Vagina (tissue), 2 donors: ENCODE measurements at places on chromosomes 5 and 9.

DNA sequence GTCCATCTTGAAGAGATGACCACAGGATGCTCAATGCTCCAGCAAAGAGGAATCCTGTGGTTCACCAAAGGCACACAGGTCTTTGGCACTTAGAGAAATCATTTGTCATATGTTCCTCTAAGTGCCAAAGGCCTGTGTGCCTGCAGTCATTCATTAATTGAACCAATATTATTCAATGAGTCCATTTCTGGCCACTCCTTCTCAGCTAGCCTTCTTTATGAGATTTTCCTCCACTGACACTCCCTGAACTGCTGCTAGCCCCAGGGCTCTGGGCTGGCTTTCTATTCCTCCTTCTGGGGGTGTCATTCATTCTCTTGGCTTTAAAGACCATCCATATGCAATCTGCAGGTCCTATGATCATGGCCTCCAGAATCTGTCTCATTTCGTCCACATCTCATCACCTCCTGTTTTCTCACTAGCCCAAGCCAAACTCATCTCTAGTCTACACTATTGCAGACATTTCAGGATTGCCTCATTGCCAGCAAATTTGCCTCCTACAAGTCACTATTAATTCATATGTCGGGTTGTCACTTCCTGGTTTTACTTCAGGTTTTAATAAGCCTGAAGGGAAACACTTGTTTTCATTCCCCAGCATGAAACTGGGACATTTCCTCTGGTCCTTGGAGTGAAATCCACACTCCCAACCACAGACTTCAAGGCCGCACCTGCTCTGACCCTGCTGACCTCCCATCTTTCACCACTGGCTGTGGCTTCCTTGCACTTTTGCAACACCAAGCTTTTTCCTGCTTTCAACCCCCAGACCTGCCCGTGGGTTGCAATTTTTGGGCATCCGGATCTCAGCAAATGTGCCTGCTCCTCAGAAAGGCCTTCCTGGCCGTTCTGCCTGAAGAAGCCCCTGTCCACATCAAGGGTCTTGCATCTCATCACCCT, 35.1 kb downstream of the KCNIP1 start:
- DNase-seq: no peak

- no peak for DNase-seq
Observed at GRCh38 chr9:92661127-92661526, 8.8 kb downstream of the IPPK start.

- DNase-seq: no peak
Observed at GRCh38 chr9:31388660-31389059, 995.8 kb upstream of the ACO1 start.

- DNase-seq: no peak
Observed at GRCh38 chr5:7904170-7904569, 35.2 kb downstream of the MTRR start.

DNA sequence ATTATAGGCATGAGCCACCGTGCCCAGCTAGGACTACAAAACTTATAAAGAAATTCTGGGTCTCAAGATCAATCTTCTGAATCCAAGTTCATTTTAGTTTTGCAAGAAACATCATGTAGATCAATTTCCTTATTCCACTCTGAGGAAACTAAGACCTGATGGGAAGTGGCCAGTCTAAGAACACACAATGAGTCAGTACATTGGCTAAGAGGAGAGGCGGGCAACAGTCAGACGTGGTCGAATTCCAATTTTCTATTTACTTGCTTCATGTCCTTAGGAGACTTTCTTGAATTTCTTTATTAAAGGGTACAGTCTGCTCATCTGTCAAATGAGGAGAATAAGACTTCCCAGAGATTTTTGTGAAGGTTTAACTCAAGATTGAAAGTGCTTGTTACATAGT, 432.1 kb upstream of the BRINP1 start:
- no peak for DNase-seq

DNA sequence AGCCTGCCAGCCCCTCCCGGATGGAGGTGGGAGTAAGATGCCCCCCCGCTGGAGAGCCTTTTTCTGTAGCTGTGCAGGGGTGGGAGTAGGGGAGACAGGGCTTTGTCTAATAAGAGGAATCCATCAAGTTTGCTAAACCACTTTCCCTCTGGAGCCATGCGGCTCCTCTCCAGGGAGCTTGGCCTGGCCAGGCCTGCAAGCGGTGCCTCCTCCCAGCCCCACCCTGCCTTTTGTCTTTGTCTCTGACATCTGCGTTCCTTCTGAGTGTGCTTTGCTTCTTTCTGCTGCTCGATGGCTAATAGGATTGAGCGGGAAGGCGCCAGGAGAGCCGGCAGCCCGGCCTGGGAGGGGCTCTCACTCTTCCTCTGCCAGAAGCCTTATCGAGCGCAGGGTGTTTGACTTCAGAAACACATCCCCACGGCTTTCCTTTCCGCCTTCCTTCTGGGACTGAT, 26.7 kb upstream of the FCN1 start:
- no peak for DNase-seq

DNA sequence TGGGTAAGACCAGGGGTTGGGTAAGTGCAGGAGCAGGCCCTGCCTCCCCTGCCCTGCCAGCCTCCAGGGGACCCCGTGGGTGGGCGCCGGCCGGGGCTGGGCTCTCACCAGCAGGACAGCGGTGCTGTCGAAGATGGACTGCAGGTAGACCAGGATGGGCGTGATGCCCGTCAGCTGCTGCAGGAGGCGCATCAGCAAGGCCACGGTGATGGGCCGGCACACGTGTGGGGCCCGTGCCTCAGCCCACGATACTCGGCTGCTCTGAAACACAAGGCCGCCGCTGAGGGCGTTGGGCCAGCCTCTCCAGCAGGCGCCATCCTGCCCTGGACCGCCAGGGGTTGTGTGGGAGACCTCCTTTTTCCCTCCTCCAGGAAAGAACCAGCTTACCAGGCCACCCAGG, 4.0 kb downstream of the SLC2A6 start:
- DNase-seq: no peak

DNA sequence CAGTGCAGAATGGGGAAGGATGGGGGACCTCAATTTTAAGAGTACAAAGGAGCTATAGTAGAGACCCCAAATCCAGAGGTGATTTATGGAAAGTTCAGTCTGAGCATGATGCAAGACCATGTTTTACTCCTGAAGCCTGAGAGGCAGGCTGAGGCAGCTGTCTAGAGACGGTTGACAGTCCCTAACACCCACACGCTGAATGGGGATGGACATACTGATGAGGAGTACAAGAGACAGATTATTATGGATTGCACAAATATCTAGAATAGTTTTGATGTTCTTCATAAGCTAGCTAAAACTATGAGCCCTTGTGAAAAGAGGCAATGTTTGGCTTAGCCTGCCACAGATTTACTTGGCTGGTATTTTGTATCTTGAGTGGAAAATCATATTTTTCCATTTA, 64.5 kb downstream of the PRR16 start:
- DNase-seq: no peak

- no peak for DNase-seq
Observed at GRCh38 chr5:179060116-179061008, at the start of gene ZNF354C. ZNF354C (plus strand) TSS chr5:179060373; CDS start chr5:179062069, 1,696 bp downstream.

DNA sequence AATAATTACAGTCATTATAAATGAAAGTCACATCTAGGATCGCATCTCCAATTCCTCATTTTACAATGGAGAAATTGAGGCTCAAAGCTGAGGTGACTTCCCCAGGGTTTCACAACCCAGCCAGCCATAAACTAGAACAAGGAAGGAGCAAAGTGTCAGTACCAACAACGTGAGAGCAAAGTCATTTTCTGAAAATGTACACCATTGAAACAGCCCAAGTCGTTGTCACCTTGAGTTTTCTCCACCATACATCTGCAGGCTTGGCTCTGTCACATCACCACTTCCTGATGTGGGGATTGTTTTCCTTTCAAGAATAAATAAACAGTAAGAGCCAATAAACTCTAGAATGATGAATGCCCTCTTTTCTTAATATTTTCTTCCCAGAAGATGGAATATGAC, 184.5 kb upstream of the PTGER4 start:
- DNase-seq: no peak

DNA sequence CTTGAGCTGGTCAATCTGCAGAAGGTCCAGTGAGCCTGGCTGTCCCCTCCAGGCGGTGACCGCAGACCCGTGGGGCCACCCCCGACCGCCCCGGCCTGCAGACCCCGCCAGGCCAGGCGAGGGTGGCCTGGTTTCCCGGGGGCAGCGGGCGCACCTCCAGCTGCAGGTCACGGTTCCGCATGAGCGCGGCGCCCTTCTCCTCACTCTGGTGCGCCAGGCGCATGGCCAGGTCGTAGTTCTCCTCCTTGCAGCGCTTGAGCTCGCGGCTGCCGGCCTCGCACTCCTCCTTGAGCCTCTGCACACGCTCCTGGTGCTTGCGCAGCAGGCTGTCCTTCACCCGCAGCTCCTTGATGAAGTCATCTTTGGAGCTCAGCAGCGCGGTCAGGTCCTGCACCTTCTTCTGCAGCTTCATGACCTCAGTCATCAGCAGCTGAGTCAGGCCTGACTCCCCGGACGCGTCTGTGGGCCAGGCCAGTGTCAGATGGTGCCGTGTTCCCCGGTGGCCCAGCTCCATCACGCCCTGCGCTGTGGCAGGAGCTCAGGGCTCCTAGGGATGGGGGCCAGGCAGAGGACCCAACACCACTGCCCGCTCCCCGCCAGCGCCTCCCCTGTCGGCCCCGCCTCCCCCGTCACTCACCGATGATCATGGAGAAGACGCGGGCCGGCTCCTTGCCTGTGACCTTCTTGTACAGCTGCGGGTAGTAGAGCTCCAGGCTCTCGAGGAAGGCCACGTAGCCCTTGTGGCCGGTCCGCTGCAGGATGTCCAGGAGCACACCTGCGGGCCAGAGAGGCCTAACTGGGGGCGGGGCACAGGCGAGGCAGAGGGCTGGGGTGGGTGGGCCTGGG, 2.6 kb downstream of the CARD9 start:
- DNase-seq: no peak

DNA sequence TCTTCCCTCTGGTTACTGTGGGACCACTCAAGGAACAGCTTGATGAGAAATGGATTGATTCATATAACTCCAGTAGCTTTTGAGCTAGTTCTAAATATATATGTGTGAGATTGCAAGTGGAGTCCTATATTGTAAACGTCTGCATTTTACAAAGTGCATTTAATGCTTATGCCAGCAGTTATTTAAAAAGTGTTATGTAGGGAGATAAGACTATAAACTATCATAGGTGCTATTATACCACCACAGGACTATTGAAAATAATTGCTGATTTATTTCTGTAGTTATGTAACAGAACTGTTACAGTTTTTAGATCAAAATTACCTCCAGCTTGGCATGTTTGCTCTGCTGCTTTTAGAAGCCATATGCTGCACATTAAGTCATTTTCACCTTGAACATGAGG, 36.2 kb downstream of the PTCD2 start:
- no peak for DNase-seq

DNA sequence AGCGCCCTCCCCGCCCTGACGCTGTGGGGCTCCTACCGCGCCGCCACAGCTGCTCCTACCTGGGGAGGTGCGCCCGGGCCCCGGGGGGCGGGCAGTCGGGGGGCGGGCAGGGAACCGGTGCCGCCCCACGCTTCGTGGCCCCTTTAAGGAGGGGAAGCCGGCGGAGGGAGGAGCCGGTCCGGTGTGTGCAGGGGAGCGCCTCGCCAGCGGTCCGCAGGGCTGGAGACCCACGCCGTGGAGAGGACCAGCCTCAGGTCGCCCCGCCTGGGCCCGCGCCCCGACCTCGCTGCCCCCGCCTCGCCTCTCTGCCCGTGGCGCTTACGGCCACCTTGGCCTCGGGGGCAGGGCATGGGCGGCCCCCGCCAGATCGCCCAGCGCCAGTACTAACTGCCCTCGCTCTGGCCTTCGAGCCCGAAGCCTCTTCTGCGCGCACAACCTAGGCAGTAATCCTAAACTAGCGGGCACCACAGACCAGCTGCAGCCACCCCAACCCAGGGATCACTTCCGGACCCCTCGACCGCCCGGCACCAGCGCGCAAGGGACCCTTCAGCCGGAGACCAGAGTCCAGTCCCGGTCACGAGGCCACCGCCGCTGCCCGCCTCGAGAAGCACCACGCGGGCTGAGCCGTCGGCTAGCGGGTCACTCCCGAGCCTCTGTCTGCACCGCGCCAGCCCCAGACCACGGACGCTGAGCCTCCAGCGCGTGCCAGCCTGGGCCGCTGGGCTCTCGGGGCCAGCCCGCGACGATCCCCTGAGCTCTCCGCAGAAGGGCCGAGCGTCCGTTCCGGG, at the start of gene FOXE1:
Gene FOXE1, plus strand, starts transcription at position 171 of the 788 bp plus-strand sequence. CDS start 689 bp downstream, outside the sequence.
- DNase-seq: no peak

DNA sequence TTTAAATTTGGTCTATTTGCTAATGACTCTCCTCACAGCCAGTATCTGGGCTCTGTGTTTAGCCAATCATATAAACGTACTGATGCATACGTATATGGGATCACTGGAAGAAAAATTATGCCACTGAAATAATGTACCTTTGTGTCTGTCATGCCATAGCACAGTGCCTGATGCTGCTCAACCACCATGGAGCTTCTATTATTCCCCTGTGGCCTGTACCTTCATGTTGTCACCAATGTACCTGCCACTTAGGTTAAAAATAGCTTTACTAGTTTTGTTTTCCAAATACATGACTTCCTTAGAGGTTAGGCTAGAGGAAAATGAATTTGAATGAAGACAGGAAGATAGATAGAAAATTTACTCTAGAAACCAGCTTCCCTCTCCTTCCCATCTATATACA, 34.6 kb downstream of the HACD4 start:
- no peak for DNase-seq

DNA sequence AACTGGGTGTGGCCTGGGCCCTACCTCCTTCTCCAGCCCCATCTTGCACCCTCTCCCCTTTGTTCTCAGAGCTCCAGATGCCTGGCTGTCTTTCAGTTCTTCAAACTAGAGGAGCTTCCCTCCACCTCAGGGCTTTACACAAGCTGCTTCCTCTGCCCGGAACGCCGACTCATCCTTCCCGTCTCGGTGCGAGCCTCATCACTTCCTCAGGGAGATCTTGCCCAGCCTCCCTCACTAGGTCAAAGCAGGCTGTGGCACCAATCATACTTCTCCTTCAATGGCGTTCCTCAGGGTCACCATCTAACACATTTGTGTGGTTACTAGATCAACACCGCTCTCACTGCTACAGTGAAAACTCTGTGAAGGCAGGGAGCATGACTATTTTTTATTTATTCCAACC, 56.2 kb upstream of the ZSWIM6 start:
- DNase-seq: no peak

- DNase-seq: no peak
Observed at GRCh38 chr5:173882632-173883031, 5.5 kb upstream of the CPEB4 start.

DNA sequence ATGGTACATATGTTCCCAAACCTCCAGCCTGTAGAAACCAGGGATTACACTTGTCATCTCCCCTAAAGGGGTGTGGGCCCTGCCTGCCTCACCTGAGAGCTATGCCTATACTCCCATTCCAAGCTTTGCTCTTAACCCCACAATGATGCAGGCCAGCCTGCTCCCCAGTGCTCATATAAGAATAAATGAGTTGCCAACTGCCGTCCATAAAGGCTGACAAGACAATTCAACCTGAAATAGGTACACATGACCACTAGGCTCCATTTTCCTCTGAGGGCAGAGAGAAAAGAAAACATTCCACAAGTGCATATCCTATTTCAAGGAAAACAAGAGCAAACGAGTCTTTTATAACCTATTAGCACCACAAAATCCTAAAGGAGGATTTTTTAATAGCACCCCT, 28.4 kb downstream of the SKP1 start:
- DNase-seq: no peak

DNA sequence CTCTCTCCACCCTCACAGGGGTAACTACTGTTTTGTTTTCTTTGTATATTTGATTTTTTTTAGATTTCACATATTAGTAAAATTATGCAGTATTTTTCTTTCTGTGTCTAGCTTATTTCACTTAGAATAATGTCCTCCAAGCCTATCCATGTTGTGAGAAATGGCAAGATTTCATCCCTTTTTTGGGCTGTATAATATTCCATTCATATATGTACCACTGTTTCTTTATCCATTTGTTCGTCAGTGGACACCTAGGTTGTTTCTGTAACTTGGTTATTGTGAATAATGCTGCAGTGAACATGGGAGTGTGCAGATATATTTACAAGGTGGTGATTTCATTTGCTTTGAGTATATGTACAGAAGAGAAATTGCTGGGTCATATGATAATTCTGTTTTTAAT, 144.0 kb upstream of the CHD1 start:
- no peak for DNase-seq
